ENCODE measurements at places on chromosomes 4 and X.

GRCh38 chr4:119730671-119730950, 102.0 kb upstream of the PDE5A start:
- DNase-seq: no peak

GRCh38 chrX:112678831-112679230, 907 bp downstream of the LHFPL1 start:
- DNase-seq: no peak

DNA sequence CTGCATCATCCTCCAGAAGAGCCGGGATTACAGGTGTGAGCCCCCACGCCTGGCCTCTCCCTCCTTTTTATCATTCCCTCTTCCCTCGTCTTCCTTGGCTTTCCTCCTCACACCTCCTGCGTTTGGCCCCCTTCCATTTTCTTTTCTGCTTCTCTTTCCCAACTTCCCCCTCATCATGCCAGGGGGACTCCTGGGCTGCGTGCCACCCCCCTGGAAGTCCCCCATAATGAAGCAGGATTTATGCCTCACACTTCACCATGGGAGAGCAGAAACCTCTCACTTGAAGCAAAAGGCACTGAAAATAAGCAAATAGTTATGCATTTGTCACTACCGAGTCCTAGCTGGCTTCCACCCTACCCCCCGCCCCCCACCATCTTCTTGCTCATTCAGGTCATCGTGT, 7.9 kb downstream of the TKTL1 start:
- DNase-seq: no peak

GRCh38 chr4:159071969-159072765, 30.7 kb upstream of the RAPGEF2 start:
- no peak for DNase-seq

DNA sequence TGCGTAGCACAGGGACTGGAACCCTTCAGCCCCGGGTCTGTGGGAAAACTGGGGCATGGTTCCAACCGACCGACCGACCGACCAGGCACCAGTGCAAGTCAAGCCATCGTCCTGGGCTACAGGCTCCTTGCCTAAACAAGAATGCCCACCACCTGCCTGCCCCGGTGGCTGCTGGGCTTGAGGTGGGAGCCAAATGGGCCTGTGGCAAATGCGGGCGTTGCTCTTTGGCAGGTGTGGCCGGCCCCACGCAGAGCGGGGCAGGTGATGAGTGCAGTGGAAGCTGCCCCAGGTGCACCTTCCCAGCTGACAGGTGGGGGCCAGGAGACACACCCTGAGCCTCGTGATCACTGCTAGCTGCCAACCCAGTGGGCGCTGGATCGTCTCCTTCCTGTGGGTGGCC, 77.9 kb downstream of the MTMR1 start:
- no peak for DNase-seq

DNA sequence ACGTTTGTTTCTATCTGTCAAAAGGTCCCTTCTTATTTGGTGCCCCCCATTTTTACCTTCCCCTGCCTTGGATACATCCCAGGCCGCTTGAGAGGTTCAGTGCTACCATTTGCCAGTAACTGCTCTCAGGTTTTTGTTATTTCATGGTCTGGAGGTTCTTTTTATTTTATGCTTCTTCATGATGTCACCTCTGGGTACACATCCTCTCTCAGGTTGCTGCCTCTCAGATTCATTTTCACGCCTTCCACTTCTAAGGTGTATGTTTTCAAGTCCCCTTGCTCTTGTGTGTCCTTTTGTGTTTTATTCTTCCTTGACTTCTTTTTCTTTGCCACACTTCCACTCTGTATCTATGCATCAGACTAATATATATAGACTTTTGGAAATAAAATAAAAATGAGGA, 640.1 kb upstream of the AADAT start:
- no peak for DNase-seq

DNA sequence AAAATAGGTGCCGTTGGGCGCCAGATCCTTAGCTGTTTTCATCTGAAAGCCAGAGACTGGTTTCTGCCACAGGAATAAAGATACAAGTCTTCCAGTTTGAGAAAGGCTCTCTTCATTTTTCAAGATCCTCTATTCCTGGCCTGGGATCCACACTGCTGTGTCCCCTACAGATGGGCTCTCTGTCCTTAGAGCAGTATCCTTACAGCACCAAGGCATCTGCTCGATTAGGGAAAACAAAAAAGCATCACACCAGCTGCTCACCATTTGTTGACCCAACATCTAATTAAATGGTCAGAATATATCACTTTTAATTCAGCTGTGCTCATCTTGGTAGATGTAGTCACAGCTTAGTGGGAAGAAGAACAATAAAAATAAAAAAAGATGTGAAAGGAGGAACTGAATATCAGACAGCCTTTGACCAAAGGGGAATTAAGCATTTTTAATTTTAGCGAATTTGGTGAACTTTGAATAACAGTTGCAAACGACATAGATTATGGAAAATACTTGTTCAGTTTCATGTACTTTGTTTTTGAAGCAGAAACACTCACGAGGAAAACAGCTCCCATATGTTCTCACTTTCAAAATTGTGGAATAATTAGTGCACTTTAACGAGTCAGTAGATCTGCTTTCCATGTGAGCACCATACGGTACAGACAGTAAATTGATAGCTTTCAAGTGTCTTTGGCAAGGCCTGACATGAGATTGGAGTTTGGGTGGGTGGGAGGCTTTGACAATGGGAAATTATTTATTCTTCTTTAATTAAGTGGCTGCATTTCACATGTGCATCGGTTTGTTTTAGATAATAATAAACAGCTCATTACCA, 148.4 kb upstream of the CLNK start:
- DNase-seq: no peak

DNA sequence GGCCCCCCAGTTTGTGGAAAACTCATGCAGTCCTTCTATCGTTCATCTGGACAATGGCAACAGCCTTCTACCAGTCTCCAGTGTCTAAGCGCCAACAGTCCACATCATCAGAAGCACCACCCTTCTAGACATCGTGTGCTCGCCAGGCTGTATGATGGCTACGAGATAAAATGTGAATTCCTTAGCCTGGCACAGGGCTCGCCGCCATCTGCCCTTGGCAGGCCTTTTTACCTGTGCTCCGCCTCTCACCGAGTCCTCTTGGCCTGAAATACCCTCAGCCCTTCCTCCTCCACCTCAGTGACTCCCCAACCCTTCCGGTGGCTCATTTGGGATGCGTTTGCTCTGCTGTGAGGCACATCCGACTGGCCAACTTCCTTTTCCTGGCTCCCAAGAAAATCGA, 15.9 kb upstream of the STS start:
- no peak for DNase-seq

- no peak for DNase-seq
Observed at GRCh38 chrX:23505531-23506303, 161.6 kb upstream of the PRDX4 start.

GRCh38 chr4:16139066-16139945, 55.5 kb upstream of the PROM1 start:
- no peak for DNase-seq

DNA sequence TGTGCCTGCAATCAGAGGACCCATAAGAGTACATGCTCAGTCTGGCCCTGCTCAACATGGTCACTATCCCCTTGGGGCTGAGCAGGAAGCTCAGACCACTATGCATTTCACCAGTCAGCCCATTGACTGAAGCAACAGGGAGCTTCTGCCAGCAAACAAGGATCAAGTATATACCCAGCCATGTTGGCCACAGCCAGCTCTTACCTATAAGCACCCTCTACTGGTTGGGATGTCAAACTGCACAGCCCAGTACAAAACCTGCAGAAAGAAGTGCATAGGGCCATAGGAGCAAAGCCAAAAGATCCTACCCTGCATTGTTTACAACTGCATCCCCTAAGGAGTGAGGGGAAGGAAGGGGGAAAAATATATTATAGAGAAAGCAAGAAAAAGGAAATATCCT, 214.4 kb upstream of the CPEB2 start:
- no peak for DNase-seq

DNA sequence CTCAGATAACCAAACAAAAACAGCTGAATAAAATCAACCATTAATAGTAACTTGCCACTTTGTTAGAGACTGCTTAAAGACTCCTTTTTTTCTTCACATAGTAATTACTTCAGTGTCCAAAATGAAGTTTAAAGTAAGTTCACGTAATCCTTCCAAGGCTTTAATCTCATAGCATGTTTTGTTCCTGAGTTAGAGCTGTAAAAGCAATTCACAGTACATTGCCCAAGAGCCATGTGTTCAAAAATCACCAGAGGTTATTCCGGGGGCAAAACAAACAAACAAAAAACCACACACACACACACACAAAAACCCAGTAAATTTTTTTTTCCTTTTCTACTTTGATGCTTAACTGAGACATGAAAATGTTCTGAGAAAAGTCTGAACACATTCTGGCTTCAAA, 6.1 kb downstream of the GPR82 start:
- no peak for DNase-seq

GRCh38 chrX:40081679-40082068, 16.1 kb downstream of the BCOR start:
- no peak for DNase-seq

DNA sequence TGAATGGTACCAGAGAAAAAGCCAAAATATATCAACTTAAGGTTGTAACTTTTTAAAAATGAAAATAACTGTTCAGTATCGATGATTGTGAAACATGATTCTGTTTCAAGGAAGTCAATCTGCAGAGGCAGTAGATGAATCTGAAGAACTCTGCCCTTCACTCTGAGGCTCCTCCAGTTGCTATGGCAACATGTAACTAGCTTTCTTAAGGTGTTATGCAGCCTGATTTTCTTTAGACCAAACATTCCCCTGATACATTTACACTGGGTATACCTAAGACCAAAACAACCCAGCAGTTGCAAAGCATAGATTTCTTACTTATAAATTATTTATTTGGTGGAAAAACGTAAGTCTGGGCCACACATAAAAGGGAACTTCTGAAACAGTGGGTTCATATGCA, 133.6 kb upstream of the RASGEF1B start:
- DNase-seq: no peak

DNA sequence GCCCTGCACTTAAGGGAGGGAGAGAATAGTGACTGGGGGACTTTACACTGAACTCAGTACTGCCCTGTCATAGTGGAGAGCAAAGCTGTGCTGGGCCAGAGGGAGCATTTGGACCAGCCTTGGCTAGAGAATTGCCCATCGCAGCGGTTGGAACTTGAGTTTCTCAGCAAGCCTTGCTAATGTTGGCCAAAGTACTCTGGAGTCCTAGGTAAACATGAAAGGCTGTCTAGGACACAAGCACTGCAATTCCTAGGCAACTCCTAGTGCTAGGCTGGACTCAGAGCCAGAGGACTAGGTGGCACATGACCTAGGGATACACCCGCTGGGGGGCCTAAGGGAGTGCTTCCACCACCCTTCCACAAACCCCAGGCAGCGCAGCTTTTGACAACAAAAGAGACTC, 15.0 kb downstream of the MED14 start:
- DNase-seq: no peak

- DNase-seq: no peak
Observed at GRCh38 chrX:154138857-154139256, 5.2 kb upstream of the OPN1LW start.

DNA sequence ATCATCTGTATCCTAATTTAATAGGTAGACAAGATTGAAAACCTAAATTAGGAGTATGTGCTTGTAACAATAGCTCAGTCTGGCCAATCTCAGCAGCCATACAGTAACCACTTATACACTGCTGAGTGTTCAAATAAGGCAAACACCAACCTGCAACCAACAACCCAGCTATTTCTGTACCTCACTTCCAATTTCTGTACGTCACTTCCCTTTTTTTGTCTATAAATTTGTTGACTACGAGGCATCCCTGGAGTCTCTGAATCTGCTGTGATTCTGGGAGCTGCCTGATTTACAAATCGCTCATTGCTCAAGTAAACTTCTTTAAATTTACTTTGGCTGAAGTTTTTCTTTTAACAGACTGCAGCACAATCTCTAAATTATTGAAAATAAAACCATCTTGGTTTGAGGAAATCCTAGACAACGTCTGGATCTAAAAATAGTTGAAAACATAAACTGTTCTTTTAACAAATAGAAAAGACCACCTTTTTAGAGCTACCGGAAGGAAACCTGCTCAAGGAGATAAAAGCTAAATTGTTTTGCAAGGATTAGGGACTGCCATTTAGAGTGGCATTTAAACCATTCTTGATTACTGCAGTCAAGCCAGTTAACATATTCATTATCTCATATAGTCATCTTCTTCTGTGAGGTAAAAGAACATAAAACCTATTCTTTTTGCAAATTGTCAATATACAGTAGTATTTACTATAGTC, 778.1 kb downstream of the SH3BGRL start:
- no peak for DNase-seq

DNA sequence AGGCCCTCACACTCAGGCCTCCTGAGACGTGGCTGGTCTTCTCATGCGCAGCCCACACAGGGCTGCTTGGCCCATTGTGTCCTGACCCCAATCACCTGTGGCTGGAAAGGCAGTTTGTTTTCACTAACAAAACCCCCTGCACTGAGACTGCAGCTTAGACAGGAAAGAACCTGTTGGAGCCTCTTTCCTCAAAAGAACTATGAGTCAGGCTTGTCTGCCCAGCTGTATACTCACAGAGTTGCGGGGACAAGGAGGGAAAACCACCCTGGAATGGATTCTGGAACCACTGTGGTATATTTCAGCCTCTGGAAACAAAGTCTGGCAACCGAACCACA, 5.2 kb upstream of the TMEM156 start:
- no peak for DNase-seq

GRCh38 chr4:172055046-172055445, 241.8 kb downstream of the GALNTL6 start:
- no peak for DNase-seq

DNA sequence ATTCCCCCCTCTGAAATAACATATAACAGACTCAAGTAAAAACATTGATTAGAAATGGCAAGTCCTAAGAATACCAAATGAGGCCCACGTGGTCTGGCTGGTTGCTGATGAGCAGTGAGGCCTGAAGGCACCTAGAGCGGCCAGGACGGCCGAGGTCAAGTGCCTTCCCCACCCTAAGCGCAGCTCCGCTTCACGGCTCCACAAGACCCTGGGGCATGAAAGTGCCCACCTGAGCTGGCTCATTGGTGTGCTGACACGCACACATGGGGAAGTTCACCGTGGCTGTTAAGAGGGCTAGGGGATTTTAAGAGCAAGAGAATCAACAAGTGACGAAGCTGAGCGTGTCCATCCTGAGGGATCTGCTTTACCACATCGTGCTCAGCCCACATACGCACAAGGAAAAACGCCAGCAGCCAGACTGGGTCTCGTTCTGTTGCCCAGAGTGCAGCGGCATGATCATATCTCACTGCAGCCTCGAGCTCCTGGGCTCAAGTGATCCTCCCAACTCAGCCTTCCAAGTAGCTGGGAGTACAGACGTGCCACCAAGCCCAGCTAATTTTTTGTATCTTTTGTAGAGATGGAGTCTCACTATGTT, 22.4 kb downstream of the DCTD start:
- no peak for DNase-seq

- no peak for DNase-seq
Observed at GRCh38 chrX:41482154-41482850, 35.2 kb downstream of the NYX start.

GRCh38 chr4:2267841-2268240, 5.9 kb upstream of the MXD4 start:
- DNase-seq: no peak

- no peak for DNase-seq
Observed at GRCh38 chrX:57453901-57454300, 137.9 kb upstream of the ZXDB start.
